Endothelial cell of coronary artery (primary cell): ENCODE measurements at places on chromosomes 11 and 22. TPM values are rescaled to one million over a fixed set of nuclear protein-coding genes. Genes with fewer than 3 reads are reported as not detected.

GAL gene
- 0.28 and 2.7 TPM in 2 replicates for total RNA-seq

F2 gene
- 0.09 TPM in 1 of 2 replicates, not detected in the other for total RNA-seq

ABCG4 gene
- 0.27 and 0.38 TPM in 2 replicates for total RNA-seq

KIRREL3 gene
- not detected in 2 replicates for total RNA-seq

YAP1 gene
- 32.7 and 33.2 TPM in 2 replicates for total RNA-seq

LRRC74B gene
- total RNA-seq = not detected in 2 replicates

PNPLA5 gene
- total RNA-seq = not detected in 2 replicates

BTG4 gene
- not detected in 2 replicates for total RNA-seq

SLC22A25 gene
- total RNA-seq = not detected in 2 replicates

RPS19BP1 gene
- 46.4 and 51.0 TPM in 2 replicates for total RNA-seq

OLFML1 gene
- 0.09 TPM in 1 of 2 replicates, not detected in the other for total RNA-seq

TRPT1 gene
- 20.5 and 28.8 TPM in 2 replicates for total RNA-seq

SMTN gene
- 121 and 146 TPM in 2 replicates for total RNA-seq

MAPK1 gene
- 38.6 and 43.7 TPM in 2 replicates for total RNA-seq

RBM14 gene
- total RNA-seq = 20.1 and 26.7 TPM in 2 replicates

TEAD1 gene
- 15.5 and 37.2 TPM in 2 replicates for total RNA-seq

C1QTNF5 gene
- 58.2 and 65.6 TPM in 2 replicates for total RNA-seq

FBLN1 gene
- 0.09 and 3.3 TPM in 2 replicates for total RNA-seq

BTBD18 gene
- total RNA-seq = not detected in 2 replicates

IGF2 gene
- 3.6 and 4.7 TPM in 2 replicates for total RNA-seq

TNNI2 gene
- total RNA-seq = not detected in 2 replicates

E2F8 gene
- 1.0 and 2.6 TPM in 2 replicates for total RNA-seq

LIF gene
- total RNA-seq = 0.36 and 2.0 TPM in 2 replicates

NAALADL1 gene
- 6.1 and 12.3 TPM in 2 replicates for total RNA-seq

GAS2 gene
- 1.2 and 1.5 TPM in 2 replicates for total RNA-seq

OR51B5 gene
- total RNA-seq = not detected in 2 replicates

IRAG1 gene
- total RNA-seq = 0.18 and 1.6 TPM in 2 replicates

DAGLA gene
- 1.4 and 1.6 TPM in 2 replicates for total RNA-seq
